ENCODE measurements at places on chromosomes 1 and 21. TPM values are rescaled to one million over a fixed set of nuclear protein-coding genes. Genes with fewer than 3 reads are reported as not detected.

GRCh38 chr1:3323021-3323795, 131.3 kb upstream of the ARHGEF16 start:
- peaks cover 3% of the 10 kb centered on the region for H3K27me3 ChIP-seq
- DNase-seq, result no peak
- H3K4me3 ChIP-seq, result peak overlapping the region; percentile 54
- H3K27ac ChIP-seq, result peak overlapping the region; percentile 76
- peaks cover 41% of the 10 kb centered on the region for H3K4me1 ChIP-seq

GRCh38 chr1:223326776-223327175, 37.2 kb downstream of the SUSD4 start:
- no peak overlapping the region for H3K27ac ChIP-seq
- peaks cover 13% of the 10 kb centered on the region for H3K27me3 ChIP-seq
- no peak overlapping the region for H3K4me3 ChIP-seq
- H3K36me3 ChIP-seq, result no peaks in the 10 kb centered on the region

GRCh38 chr1:203567596-203567995, 59.0 kb upstream of the ATP2B4 start:
- no peak overlapping the region for H3K27ac ChIP-seq
- no peaks in the 10 kb centered on the region for H3K36me3 ChIP-seq
- no peak for DNase-seq
- H3K4me3 ChIP-seq, result no peak overlapping the region
- no peaks in the 10 kb centered on the region for H3K27me3 ChIP-seq

DNA sequence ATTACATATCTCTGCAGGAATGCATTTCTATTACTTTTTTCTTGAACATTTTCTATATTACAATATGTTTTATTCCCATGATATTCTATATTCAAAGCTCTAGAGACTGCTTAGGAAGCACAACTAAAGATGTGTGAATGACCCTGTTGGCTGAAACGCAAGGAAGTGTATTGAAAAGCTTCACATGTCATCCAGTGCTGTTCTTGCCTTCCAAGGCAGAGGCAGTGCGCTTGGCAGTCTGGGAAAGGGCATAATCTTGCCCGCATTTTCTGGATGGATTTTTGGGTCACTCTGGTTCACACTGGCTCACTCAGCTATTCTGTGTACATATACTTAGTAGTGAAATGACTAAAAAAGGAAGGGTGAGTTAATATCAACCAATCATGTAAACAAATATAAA, 262.4 kb downstream of the PTPRC start:
- H3K27ac ChIP-seq, result no peak overlapping the region
- H3K4me1 ChIP-seq, result peaks cover 30% of the 10 kb centered on the region
- DNase-seq, result no peak
- no peak overlapping the region for H3K4me3 ChIP-seq

GRCh38 chr1:199269241-199269640, 630.4 kb downstream of the PTPRC start:
- H3K36me3 ChIP-seq, result no peaks in the 10 kb centered on the region
- H3K27ac ChIP-seq, result no peak overlapping the region
- H3K4me1 ChIP-seq, result peaks cover 8% of the 10 kb centered on the region
- no peak overlapping the region for H3K4me3 ChIP-seq

- no peaks in the 10 kb centered on the region for H3K27me3 ChIP-seq
- H3K36me3 ChIP-seq, result peaks cover 3% of the 10 kb centered on the region
- no peak for DNase-seq
- no peak overlapping the region for H3K4me3 ChIP-seq
- H3K27ac ChIP-seq, result no peak overlapping the region
Observed at GRCh38 chr1:55209247-55209646, 5.9 kb downstream of the USP24 start.

GRCh38 chr1:59486615-59487014, 189.7 kb downstream of the FGGY start:
- H3K4me3 ChIP-seq, result no peak overlapping the region
- DNase-seq, result no peak
- peak overlapping the region; percentile 89 for H3K27ac ChIP-seq
- peaks cover 9% of the 10 kb centered on the region for H3K36me3 ChIP-seq
- H3K4me1 ChIP-seq, result peaks cover 36% of the 10 kb centered on the region
- no peaks in the 10 kb centered on the region for H3K27me3 ChIP-seq

DNA sequence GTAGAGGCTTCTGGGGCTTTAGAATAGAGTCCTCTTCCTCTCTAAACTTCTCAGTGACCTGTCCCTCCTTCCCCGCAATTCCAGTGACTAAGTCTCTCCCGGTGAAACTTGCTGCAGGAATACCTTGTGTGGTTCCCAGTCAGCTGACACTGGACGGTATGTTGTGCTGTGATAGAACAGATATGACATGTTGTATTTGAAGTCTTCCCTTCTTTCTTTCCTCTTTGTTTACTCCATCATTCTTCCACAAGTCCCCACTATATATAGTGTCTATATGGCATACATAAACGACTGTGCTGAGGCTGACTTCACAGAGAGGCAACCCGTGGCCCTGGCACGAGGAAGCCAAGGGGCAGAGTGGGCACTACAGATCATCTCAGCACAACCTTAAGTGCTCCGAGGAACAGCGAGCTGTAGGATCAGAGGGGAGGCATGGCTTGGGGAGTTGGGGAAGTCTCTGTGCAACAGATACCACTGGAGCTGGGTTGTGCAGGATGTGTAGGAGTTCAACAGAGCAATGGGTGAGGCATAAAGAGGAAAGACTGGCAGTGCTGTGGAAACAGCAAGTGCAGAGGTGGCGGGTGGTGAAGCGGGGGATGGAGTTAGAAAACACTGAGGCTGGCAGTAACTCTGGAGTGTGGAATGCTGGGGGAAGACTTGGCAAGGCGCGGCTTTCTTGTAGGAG, 237.8 kb downstream of the TRABD2B start:
- no peak overlapping the region for H3K4me3 ChIP-seq
- H3K27ac ChIP-seq, result no peak overlapping the region
- peaks cover 26% of the 10 kb centered on the region for H3K4me1 ChIP-seq
- peaks cover 23% of the 10 kb centered on the region for H3K27me3 ChIP-seq

- H3K27me3 ChIP-seq, result peaks cover 4% of the 10 kb centered on the region
- peaks cover 5% of the 10 kb centered on the region for H3K4me1 ChIP-seq
- no peak overlapping the region for H3K4me3 ChIP-seq
- no peaks in the 10 kb centered on the region for H3K36me3 ChIP-seq
- no peak for DNase-seq
- no peak overlapping the region for H3K27ac ChIP-seq
Observed at GRCh38 chr1:206050655-206051235, 2.2 kb upstream of the RHEX start.

DNA sequence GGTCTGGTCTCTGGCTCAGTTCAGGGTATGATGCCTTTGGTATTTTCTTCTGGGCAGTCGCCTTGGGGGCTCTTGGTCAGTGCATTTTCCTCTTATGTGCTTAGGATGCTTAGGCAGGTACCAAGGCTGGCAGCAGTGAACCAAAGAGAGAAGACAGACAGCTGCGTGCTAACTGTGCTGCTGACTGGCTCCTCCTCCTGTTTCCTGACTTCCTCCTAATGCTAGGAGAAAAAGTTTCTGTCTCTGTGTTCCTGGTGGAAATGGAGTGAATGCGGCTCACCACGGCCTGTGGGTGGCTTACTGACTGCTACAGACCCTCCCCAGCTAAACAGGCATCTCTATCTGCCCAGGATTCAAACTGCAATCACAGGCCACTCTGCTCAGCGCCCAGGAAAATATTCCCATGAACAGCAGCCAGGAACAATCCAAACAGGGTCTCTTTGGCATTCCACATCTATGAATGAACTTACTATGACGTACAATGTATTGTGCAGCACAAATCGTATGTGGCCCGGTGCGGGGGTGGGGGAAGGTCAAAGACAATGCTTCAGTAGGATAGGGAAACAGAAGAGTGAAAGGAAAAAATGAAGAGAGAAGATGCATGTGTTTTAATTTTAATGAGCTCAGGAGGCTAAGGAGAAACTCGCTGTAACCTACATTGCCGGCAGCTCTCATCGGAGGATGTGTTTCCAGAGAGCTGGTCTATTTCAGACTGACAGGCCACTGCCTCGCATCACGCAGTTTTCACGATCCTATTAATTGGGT, 2.8 kb downstream of the ABCG1 start:
- H3K4me3 ChIP-seq, result no peak overlapping the region
- H3K27me3 ChIP-seq, result peaks cover 42% of the 10 kb centered on the region
- DNase-seq, result no peak
- no peaks in the 10 kb centered on the region for H3K36me3 ChIP-seq

DNA sequence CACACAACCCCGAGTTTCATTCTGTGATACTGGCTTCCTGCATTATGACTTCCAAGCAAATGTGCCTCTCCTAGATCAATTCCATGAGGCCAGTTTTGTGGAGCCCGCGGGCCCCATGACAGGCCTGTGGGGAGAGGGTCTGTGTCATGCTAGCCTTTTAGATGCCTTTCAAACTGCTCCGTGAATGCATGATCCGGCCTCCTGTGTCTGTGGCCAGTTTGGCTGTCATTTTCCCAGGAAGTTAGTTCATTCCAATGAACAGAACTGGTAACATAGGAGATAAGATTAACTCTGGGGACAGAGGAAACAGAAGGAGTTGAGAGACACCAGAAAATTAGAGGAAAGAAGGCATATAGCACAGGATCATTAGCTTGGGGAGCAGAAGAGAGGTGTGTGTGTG, 3.2 kb downstream of the FNDC7 start:
- no peaks in the 10 kb centered on the region for H3K4me1 ChIP-seq
- H3K27ac ChIP-seq, result no peak overlapping the region
- H3K36me3 ChIP-seq, result no peaks in the 10 kb centered on the region
- H3K27me3 ChIP-seq, result peaks cover 23% of the 10 kb centered on the region

- H3K27ac ChIP-seq, result peak overlapping the region; percentile 47
- DNase-seq, result no peak
- peaks cover 7% of the 10 kb centered on the region for H3K4me1 ChIP-seq
- H3K4me3 ChIP-seq, result no peak overlapping the region
- H3K36me3 ChIP-seq, result no peaks in the 10 kb centered on the region
Observed at GRCh38 chr1:41783189-41783639, 135.5 kb downstream of the HIVEP3 start.

DNA sequence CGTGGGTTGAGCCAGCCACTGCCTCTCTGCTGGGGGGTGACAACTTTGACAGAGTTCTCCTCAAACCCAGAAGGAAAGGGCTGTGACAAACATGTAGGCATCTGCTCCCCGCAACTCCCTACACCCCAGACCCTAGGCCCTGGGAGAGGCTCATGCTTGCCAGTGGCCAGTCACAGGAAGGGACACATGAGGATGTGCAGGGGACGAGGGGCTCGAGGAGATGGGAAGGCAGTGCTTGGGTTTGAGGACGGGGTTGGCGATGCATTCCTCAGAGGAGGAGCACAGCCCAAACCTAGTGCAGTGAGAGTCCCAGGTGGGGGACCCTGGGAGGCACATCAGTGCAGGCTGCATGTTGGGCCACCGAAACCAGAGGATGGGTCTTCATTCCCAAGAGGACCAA, 62.1 kb downstream of the STUM start:
- H3K27me3 ChIP-seq, result peaks cover 7% of the 10 kb centered on the region
- H3K27ac ChIP-seq, result no peak overlapping the region
- no peaks in the 10 kb centered on the region for H3K36me3 ChIP-seq
- H3K4me3 ChIP-seq, result no peak overlapping the region
- no peak for DNase-seq
- no peaks in the 10 kb centered on the region for H3K4me1 ChIP-seq

- H3K27me3 ChIP-seq, result no peaks in the 10 kb centered on the region
- no peak for DNase-seq
- no peaks in the 10 kb centered on the region for H3K4me1 ChIP-seq
- no peak overlapping the region for H3K4me3 ChIP-seq
- no peaks in the 10 kb centered on the region for H3K36me3 ChIP-seq
Observed at GRCh38 chr1:194378517-194378916, 1192.1 kb upstream of the B3GALT2 start.

GRCh38 chr1:100584761-100585745, 47.1 kb downstream of the GPR88 start:
- no peaks in the 10 kb centered on the region for H3K27me3 ChIP-seq
- no peak overlapping the region for H3K27ac ChIP-seq
- no peak overlapping the region for H3K4me3 ChIP-seq

DNA sequence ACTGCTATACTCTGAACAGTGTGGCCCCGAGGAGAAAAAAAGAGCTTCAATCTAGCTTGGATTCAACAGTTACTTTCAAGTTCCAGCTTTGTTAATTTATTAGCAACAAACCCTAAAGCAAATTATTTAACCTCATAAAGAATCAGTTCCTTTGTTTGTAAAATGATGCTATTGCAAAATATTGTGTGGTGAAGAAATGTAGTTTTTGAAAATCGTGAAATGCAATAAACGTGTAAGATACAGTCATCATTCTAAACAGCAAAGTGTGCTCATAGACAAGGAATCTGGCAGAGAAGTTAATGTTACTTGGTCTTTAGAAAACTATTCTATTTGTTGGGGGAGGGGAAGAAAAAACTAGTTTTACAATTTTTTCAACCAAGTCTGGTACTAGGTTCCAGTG, 297.6 kb upstream of the ADGRL4 start:
- no peaks in the 10 kb centered on the region for H3K36me3 ChIP-seq
- H3K4me3 ChIP-seq, result no peak overlapping the region
- no peak for DNase-seq
- H3K27me3 ChIP-seq, result no peaks in the 10 kb centered on the region
- H3K4me1 ChIP-seq, result no peaks in the 10 kb centered on the region

DNA sequence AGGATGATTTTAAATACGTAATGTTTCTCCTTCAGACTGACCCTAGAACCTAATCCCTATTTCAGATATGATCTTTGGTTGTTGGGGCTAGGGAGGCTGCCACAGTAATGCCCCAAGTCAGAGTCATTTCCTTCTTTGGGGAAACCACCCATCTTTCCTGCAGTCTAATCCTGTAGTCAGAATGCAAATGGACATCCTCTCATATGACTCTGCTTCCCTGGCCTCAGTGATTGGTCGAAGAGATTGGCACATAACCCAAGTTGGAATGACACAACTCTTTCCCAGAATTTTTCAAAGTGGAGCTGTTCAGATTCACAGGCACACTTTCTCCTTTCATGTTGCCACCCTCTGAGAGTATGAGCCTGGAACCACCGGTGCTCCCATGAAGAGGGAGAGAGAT, 58.8 kb upstream of the ZNF644 start:
- H3K36me3 ChIP-seq, result no peaks in the 10 kb centered on the region
- no peaks in the 10 kb centered on the region for H3K4me1 ChIP-seq

The CADM3 gene
- total RNA-seq, result 5.8 TPM

The TNFAIP8L2 gene
- total RNA-seq, result not detected

The APOBEC4 gene
- not detected for total RNA-seq

The KRTAP13-3 gene
- not detected for total RNA-seq

The SPRR2G gene
- total RNA-seq, result not detected

The XCL1 gene
- total RNA-seq, result not detected

The GJB4 gene
- 0.50 TPM for total RNA-seq

The CFAP141 gene
- total RNA-seq, result not detected

The PTCH2 gene
- 1.6 TPM for total RNA-seq
